Fibroblast of skin of abdomen (primary cell): ENCODE measurements at places on chromosomes 4 and X.

GRCh38 chr4:105112274-105112673 lies 34.4 kb upstream of the TET2 start:
- peak; percentile 47 for DNase-seq

DNA sequence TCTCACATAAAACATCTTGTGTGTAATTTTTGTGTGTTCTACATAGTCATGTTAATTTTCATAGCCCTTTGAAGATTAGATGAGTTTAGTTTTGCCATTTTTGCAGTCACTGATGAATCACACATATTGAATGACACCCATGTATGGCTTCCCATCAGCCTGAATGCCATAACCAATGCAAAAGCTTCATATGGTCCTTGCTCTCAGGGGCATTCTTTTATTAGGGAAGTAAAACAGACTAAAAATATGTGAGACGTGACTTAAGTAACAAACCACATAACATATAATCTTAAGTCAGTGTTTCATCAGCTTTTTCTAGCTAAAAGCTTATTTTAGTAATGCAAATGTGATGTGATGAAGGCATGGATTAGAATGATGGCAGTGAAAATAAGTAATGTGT lies 8.2 kb downstream of the SLC25A4 start:
- DNase-seq, result peak; percentile 58

- no peak for DNase-seq
Observed at GRCh38 chrX:153762626-153763173, 1.3 kb upstream of the PLXNB3 start.

- DNase-seq, result no peak
Observed at GRCh38 chrX:45202171-45202570, 1.5 kb upstream of the DIPK2B start.

GRCh38 chrX:73766431-73766795 lies 203.4 kb downstream of the CHIC1 start:
- DNase-seq, result no peak

DNA sequence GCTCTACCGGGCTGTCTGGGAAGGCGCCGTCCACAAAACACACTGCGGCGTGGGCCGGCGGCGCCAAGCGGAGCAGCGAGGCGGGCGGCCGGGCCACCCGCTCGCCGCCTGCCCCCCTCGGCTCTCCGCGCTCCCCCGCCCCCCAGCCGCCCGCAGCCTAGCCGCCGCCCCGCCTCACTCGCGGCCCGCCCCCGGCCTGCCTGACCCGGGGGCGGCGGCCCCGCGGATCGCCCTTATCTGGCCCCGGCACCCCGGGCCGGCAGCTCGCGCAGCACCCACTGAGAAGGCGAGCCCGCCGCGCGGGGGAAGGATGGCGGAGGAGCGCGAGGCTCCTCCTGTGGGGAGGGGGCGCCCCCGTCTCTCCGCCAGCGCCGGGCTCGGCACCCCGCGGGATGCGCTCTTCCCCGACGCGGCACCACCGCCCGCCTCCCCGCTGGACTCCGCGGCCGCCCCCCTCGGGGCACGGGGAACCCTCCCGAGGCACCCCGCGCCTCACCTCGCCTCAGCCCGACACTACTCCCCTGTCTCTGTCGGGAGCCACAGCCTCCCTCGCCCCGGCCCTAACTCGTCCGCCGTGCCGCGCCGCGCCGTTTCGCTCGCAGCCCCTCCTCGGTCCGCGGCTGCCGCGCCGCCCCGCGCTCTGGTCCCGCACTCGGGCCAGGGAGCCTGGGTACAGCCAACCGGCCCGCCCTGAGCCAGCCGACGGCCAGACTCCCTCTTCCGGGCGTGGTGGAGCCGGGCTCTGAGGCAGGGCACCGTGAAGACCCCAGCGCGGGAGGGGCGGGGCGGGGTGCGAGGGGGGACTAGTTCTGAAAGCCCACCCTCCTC lies 566 bp downstream of the ATP11C start:
- peak; percentile 33 for DNase-seq

GRCh38 chr4:4789462-4789861 lies 70.0 kb upstream of the MSX1 start:
- DNase-seq, result no peak

DNA sequence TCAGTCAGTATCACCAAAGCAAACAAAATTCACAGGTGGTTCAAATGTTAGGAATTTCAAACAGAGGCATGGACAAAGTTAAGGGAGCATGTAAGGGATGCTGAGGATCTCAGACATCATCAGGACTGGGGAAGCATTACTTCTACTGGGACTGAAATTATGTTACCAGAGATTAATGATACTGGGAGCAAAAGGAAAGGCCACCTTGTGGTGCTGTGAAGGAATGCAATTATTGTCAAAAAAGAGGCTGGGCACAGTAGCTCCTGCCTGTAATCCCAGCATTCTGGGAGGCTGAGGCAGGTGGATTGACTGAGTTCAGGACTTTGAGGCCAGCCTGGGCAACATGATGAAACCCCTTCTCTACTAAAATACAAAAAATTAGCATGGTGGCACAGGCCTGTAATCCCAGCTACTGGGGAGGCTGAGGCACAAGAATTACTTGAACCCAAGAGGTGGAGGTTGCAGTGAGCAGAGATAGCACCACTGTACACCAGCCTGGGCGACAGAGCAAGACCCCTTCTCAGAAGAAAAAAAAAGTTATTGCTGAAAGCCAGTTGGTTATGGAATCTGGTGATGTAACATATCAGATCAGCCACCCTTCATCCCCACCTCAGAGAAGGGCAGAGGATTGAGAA lies 954.3 kb downstream of the PCDH7 start:
- DNase-seq, result no peak

GRCh38 chr4:184337907-184338306 lies 120.2 kb upstream of the ENPP6 start:
- DNase-seq, result no peak

DNA sequence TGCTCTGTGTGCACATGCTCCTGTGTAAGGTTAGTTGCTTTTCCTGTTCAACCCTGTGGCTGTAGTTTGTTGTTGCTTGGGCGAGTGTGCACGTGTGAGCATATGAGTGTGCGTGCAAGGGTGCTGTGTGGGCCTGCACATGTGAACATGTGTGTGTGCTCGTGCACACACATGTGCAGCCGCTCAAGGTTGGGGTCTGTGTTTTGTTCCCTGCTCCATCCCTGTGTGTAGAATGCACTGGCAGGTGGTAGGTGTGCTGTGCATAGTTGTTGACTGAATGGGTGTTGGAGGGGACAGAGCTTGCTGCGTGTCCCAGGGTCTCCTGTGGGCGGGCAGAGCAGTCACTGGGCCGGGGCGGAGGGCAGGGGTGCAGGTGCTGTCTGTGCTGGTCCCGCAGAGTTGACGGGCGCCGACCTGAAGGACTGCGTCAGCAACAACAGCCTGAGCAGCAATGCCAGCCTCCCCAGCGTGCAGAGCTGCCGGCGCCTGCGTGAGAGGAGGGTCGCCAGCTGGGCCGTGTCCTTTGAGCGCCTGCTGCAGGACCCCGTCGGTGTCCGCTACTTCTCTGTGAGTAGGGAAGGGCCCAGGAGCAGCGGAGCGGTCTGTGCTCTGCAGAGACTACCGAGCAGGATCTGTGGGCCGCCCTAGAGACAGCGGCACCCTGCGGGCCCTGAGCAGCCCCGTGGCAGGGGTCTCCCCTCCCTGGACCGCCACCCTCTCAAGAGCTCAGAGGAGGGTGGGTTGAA lies 27.9 kb upstream of the HGFAC start:
- DNase-seq, result no peak

- no peak for DNase-seq
Observed at GRCh38 chr4:3034231-3034630, 40.1 kb downstream of the HTT-AS start.

- DNase-seq, result no peak
Observed at GRCh38 chrX:100070334-100070849, 339.7 kb downstream of the PCDH19 start.

GRCh38 chrX:132743086-132743485 lies 215.3 kb downstream of the HS6ST2 start:
- DNase-seq, result no peak

DNA sequence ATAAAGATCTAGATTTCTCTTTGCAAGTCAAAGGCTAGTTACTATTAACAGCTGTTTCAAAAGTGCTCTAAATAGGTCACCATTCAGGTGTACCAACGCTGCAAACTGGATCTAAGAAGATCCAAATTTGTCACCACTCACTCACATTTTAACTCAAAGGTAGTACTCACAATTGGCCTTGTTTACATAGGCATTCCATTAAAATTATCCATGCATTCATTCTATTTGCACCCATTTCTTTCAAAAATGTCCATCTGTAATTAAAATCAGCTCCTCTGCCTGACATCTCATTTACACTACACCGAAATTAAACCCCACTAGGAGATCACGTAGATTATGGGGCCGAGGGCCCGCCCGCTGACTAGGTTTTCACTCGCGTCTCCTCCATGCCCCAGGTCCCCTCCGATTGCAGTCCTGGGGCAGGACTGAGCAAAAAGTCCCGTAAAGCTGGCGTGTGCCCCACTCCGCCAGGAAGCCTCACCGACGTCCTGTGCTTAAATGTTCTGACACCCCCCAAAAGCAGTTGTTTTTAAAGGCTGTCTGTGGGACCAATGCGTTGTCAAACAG lies 1.3 kb upstream of the ING2 start:
- DNase-seq, result no peak

DNA sequence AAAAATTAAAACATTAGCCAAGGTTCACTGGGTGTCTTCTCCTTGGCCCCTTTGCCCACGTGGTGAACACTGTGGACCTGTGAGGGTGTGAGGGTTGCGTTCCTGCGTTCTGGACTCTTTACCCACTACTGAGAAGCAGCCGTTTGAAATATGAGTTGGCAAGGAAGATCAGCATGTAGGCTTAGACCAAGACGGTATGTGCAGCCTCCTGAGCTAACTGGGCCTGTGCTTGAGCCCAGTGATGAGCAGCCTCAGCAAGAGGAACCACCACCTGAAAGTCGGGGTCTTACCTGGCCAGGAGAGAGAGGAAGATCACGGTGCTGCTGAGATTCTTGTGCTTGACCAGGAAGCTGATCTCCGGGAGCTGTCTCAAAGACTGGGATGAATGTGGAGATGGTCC lies 19.5 kb downstream of the RGS12 start:
- no peak for DNase-seq

DNA sequence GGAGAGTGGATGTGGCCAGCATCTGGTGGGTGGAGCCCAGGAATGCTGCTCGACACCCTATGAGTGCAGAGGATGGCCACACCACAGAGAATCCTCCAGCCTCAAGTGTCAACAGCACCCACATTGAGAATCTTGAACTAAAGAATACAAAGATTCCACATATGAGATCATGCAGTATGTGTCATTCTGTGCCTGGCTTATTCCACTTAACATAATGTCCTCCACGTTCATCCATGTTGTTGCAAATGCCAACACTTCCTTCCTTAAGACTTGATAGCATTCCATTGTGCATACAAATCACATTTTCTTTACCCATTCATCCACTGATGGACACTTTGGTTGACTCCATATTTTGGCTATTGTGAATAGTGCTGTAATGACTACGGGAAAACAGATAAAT lies 145.8 kb downstream of the PRKX start:
- DNase-seq, result peak; percentile 52

DNA sequence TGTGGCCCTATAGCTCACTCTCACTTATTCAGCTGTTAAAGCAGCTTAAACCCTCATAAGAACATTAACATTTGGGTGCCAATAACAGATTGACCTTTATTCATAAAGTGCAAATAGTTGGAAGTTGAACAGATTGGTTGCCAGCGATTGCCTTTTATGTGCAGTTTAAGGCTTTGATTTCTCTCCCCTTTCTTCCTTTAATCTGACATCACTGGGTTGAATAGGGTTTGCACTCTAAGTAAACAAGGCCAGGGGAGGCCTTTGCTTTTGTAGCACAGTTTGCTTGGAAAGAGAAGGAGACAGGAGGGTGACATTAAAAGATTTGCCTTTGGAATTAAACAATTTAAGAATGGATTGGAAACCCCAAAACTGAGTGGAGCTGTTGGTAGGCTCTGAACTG lies 114.3 kb downstream of the NKX6-1 start:
- DNase-seq, result no peak

- no peak for DNase-seq
Observed at GRCh38 chr4:16607241-16608066, 291.0 kb downstream of the LDB2 start.

DNA sequence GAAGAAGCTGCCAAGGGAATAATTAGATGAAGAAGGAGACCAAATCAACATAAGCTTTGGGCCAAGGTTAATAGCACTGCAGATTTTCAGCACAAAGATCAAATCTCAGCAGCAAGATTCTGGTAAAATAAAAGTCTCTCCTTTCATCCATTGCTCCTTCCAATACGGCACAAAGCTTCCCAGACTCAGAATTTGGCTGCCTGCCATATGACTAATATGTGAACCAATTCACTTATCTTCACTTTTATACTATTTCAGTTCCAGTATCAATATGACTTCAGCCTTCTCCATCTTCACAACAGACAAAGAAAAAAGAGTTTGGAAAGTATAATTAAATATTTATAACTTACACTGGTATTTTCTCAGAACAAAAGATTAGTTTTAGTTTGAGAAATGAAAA lies 978.3 kb upstream of the GRID2 start:
- DNase-seq, result peak; percentile 11

DNA sequence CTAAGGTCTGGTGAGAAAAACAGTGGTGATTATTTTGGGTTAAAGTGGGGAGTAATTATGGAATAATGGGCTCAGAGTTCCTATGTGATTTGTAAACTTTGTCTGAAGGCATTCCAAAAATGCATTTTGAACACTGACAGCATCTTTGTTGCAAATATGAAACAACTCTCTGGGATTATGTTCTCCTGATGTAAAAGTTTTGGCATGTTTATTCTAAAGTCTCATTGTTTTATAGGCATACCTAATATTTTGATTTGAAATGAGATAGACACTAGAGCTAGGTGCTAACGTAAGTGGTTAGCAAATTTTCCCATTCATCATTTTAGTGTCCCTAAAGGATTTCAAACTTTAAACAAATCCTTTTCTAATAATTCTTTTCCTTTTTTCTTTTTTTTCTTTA lies 140.9 kb upstream of the ANXA3 start:
- DNase-seq, result peak; percentile 27

GRCh38 chr4:75907966-75908365 lies 5.7 kb upstream of the PPEF2 start:
- DNase-seq, result no peak

DNA sequence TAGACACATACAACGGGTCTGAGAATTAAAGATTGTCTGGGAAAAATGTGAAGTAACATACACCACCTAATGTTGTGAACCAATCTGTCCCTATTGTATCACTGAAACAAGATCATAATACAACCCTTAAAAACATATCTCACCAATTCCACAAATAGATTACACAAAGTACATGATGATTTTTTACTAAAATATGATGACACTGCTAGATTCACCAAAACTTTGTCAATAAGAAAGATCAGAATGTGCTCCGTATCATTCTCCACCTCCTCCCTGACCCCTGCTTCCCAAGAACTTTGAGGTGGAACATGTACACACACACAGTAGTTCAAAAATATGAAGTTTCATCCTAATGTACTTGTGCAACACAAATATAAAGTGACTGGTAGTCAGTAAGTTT lies 862.0 kb downstream of the PCDH18 start:
- DNase-seq, result no peak
